ENCODE measurements at places on chromosomes 3 and 15. TPM values are rescaled to one million over a fixed set of nuclear protein-coding genes. Genes with fewer than 3 reads are reported as not detected.

Gene SAMMSON
- total RNA-seq: not detected

Gene FBXO45
- total RNA-seq: 7.8 TPM

Gene RAB6B
- 2.4 TPM for total RNA-seq

Gene HHLA2
- total RNA-seq: 0.13 TPM

Gene MFSD1
- 54.4 TPM for total RNA-seq

Gene USP50
- not detected for total RNA-seq

Gene SCN5A
- total RNA-seq: 0.33 TPM

Gene AMT
- total RNA-seq: 0.30 TPM

Gene LPP
- 8.5 TPM for total RNA-seq

Gene INKA1
- 2.1 TPM for total RNA-seq

Gene CHRM5
- 0.02 TPM for total RNA-seq

Gene PLSCR2
- not detected for total RNA-seq

Gene CACNA2D2
- total RNA-seq: 0.51 TPM

Gene PLSCR5
- not detected for total RNA-seq

Gene NPAP1
- not detected for total RNA-seq

Gene FAM43A
- 8.9 TPM for total RNA-seq

Gene RPS17
- 4,157 TPM for total RNA-seq

Gene TTC23
- total RNA-seq: 11.1 TPM

Gene SCAANT1
- total RNA-seq: not detected
